Right lobe of liver (tissue), 6 donors: ENCODE measurements at places on chromosomes 12 and 14.

- DNase-seq: no peak
Measured at GRCh38 chr14:52888159-52888558, 62.7 kb downstream of the FERMT2 start.

DNA sequence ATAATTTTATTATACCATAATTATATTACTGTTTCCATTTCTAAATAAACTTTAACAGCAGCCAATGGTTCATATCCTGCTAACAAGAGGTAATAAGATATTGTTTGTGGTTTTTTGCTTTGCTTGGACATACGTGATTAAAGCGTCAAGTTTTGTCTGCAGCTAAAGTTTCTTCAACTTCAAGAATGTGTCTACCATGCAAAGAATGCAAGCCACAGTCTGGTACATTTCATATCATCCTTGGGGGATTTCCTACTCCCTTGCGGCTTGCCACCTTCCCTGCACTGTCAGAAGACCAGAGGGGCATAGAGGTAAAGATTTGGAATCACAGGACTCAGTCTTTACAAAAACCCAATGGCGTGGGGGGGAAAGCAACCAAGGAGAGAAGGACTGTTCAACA is 125.2 kb downstream of the MED13L start:
- DNase-seq: no peak

DNA sequence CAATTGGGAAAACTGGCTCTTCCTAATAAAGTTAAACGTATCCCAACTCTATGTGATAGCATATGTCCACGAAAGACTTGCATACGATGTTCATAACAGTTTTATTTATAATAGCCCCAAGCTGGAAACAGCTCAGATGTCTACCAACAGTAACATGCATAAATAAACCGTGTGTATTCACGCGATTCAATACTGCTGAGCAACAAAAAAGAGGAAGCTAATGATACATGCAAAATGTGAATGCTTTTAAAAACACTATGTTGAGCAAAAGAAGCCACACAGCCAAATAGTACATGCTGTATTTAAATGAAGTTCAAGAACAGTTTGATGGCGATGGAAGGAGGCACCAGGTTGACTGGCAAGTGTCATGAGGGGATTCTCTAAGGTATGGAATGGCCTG is 55.7 kb downstream of the TRIM9 start:
- no peak for DNase-seq

DNA sequence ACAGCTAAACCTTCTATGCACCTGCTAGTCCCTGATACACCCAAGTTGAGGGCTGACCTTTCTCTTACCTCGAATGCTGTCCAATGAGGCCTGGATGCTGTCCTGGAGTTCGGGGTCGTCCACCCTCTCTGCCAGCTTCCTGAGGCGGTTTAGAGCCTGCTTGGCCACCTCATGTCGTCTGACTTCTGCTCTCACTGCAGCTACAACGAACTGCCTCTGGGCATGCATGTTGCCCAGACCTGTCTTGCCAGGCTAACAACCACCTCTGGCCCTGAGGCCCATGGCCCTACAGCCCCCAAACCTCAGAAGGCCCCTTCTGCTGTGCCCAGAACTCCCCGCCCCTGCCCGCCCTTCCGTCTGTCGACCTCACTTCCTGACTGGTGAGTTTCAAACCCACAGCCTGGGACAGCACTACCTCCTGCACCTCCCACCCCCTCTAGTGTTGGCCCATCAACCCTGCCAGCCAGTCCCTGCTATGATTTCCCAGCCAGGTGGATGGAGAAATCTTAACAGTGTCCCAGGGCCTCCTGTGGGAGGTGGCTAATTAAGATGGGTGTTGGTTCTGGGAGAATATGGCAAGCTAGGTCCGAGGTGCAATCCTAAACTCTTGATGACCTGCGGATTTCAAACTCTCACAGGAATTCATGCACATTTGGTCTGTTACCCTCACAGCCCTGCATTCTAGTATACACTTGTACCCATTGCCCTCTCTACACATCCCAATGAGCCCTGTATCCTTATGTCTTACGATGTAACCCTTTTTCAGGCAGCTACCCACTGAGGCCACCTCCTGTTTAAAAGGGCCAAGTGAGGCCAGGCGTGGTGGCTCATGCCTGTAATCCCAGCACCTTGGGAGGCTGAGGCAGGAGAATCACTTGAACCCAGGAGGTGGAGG is 2.7 kb upstream of the TSPAN31 start:
- DNase-seq: no peak

DNA sequence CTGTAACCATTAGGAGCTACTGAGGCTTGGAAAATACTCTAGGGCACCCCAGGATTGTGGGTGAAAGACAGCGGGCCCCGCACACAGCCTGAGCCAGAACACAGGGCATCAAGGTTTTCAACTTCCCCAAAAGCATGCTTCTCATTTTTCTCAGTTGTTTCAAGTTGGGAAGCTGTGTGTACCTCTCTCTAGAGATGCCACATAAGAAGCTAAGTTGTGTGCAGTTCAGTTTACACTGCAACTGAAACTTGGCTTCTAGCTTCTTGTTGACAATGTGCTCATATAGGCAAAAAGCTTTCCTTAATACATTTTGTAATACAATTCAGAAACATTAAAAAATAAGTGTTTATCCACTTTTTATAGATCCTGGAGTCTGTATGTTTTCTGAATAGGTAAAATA is 88.1 kb upstream of the PTPRR start:
- DNase-seq: no peak

DNA sequence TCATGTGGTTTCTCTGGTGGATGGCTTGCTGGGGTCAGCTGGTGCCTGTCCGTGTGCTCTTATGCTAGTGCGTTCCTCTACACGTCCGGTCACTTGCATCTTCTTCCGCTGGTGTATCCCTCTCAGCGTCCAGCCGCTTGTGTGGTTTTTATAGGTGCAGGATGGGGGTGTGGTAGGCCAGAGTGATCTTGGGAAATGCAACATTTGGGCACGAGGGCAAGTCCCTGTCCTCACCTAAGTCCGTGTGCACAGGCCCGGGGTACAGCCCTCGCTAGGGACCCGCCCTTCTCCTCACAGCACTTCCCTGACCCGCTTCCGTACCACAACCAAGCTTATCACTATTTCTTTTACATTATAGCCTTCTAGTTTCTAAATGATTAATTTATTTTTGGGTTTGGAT is 17.3 kb downstream of the RERGL start:
- no peak for DNase-seq

- DNase-seq: no peak
Measured at GRCh38 chr12:60014436-60014835, 418.6 kb downstream of the SLC16A7 start.

DNA sequence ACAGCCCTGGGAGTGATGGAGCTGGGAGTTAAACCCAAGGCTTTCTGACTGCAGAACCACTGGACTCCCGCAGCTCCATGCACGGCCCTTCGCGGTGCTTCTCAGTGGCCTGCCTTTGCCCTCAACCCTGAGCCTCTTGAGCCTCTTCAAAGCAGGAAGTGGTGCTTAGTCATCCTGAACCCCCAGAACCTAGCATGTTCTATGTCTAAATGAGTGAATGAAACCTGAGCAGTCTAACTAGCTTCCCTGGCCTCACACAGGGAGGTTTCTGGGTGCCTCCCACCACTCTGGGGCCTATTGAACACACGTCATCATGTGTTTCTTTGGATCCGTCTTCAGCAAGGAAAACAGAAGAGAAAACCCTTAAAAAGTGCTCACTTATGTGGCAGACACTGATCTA is 117.9 kb upstream of the SFSWAP start:
- no peak for DNase-seq

DNA sequence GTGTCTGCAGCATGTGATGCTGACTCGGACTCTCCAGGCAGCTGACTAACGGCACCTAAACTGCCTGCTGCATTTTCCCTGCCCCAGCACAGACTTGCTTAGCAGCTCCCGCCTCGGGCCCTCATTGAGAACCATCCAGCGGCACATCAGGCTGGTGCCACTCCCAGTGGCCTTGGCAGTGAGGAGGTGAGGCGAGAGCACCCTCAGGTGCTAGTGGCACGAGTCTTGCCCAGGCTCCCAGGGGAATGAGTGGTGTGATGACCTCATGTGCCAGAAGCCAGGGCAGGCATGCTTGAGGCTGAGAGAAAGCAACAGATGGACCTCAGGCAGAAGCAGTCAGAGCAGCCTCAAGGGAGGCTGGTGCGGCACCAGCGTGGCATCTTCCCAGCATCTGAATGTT is 60.2 kb downstream of the PRKCH start:
- no peak for DNase-seq

GRCh38 chr12:58364389-58365086 is 423.2 kb downstream of the ATP23 start:
- DNase-seq: no peak

GRCh38 chr14:82388488-82388887 is 854.8 kb upstream of the SEL1L start:
- DNase-seq: no peak

GRCh38 chr12:93908846-93909567 is 231.8 kb downstream of the CRADD start:
- no peak for DNase-seq

GRCh38 chr12:114691763-114692185 is 7.8 kb upstream of the TBX3 start:
- DNase-seq: no peak

DNA sequence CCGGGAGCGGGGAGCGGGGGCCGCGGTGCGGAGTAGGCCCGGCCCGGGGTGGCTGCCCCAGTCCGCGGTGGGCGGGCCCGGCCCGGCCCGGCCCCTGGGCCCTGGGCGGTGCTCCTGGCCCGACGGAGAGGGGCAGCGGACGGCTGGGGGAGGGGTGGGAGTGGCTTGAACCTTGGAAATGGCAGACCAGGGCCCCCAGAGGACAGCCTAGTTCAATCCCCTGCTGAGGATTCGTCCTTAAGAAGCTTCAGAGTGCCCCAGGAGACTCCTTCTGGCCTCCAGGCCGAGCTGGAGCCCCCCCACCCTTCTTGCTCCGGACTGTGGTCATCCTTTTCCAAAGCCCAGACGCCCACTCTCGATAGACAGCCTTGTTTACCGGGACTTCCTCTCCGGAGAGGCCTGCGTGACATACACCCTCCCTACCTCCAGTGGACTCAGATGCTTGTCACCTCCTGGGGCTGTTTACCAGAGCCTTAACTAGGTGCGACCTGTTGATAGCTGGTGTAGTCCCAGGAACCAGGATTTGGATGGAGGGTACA is 458 bp downstream of the KHNYN start:
- DNase-seq: peak; percentile 84

GRCh38 chr14:101761881-101762529 is 496 bp downstream of the PPP2R5C start:
- no peak for DNase-seq

GRCh38 chr14:24880689-24881088 is 169.3 kb downstream of the STXBP6 start:
- DNase-seq: no peak

DNA sequence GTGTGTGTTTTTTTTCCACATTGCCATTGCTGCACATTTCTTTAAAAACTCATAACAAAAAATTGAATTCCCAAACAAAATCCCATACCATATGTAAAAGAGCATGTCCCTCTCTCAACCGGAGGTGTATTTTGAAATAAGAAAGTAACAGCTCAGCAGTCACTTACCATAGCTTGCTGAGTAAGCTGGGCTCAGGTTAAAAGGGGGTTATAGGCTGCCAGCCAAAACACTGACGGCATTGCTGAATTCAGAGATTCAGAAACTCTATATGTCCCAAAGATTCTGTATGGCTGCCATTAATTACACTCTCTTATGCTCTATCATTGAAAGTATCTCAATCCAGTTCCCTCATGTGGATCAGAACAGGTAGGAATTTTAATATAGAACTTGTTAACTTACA is 276.0 kb downstream of the FOXG1 start:
- DNase-seq: no peak

DNA sequence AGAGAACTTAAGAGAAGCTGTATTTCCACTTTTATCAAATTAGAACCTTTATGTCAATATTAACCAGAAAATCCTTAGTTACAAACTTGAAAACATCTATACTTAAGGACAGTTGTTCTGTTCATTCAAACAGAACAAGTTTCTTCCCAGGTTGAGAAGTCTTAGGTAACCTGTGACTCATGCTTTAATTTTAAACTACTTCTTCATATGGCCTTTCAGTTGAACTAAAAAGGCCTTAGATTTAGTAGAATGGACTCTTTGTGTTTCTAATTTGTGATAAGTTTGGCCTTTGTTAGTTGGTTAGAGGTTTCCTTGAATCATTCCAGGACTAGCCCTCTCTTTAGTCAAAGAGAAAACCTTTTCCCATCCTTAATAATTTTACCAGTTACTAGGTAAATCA is 274.2 kb downstream of the FUT8 start:
- DNase-seq: no peak

DNA sequence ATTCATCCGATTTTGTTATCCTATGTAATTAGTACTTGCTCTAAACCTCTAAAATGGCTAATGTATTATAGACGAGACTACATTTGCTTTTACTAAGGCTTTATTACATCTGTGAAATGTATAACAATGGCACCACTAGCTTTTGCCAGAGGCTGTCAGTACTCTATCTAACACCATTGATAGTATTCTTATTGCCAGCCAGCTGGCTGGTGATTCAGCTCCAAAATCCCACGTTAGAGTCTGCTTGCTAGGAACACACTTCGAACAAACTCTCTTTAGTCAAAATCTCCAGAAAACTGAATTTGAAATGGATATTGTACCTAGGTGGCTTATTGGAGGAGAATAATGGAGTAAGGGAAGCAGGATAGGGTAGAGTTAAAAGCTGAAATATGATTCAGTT is 839.2 kb downstream of the SLC6A15 start:
- no peak for DNase-seq

GRCh38 chr12:116559162-116559935 is at the start of gene MAP1LC3B2:
TSS of gene MAP1LC3B2 (plus strand) at chr12:116559381. CDS start at chr12:116575943, 16,562 bp downstream.
- DNase-seq: peak; percentile 62

- peak; percentile 49 for DNase-seq
Measured at GRCh38 chr14:65222440-65222858, 120.1 kb upstream of the MAX start.

GRCh38 chr14:58645641-58646040 is 7.9 kb downstream of the DACT1 start:
- DNase-seq: no peak

DNA sequence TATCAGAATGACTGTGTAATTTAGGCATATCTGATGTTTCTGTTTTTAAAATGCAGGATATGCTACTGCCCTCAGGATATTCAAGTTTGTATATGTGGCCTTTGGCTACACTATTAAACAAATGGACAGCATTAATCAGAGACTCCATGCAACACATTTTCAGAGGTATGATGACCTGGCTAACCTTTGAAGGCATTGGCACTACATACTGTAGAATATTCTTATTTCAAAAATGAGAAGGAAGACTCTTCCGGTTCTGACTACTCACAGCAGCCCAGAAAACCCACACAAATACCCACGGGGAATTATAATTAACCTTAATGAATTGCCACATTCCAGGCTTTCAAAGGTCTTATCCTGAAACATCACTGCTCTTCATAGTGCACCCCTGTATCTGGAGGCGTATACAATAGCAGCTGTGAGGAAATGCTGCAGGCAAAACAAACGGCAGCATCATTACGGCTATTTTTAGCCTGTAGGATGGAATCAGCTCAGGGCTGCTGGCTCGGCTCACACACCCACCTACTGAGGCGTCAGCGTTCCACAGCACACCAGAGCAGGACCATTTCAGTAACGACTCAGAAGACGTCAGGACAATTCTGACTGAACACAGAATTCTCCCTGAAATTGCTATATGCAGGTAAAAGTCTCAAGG is 648.5 kb downstream of the RPS29 start:
- no peak for DNase-seq
